Coronary artery (tissue), 2 donors: ENCODE measurements at places on chromosomes 12 and 14.

DNA sequence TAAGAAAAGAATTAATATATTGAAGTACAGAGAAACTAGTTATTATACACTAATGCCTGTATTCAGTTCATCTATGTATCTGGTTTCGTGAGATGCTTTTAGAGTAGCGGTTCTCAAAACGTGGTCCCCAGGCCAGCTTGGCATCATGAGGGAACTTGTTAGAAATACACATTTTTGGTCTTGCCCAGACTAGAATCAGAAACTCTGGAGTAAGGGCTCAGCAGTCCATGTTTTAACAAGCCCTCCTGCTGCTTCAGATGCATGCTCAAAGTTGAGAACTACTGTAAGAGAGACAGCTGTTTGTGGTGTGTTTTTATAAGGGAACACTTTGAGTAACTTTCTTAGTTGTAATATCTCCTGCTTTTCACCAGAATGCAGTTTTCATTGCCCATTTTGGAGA, 18.1 kb downstream of the GPATCH2L start:
- no peak for DNase-seq

DNA sequence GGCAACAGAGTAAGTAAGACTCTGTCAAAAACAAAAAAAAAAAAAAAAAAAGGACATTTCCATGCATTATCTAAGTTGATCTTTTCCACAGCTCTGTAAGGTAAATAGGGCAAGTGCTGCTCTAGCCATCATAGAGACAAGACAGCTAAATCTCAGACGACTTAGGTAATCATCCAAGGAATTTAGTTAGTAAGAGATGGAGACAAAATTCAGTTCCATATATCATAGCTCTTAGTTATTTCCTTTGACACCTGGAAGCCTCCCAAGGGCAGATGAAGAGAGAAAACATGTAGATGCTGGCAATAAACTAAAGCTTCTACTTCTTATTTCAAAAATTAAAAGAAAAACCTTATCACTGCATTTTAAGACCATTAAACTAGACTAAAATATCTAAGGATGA, 48.7 kb downstream of the ST8SIA1 start:
- no peak for DNase-seq

DNA sequence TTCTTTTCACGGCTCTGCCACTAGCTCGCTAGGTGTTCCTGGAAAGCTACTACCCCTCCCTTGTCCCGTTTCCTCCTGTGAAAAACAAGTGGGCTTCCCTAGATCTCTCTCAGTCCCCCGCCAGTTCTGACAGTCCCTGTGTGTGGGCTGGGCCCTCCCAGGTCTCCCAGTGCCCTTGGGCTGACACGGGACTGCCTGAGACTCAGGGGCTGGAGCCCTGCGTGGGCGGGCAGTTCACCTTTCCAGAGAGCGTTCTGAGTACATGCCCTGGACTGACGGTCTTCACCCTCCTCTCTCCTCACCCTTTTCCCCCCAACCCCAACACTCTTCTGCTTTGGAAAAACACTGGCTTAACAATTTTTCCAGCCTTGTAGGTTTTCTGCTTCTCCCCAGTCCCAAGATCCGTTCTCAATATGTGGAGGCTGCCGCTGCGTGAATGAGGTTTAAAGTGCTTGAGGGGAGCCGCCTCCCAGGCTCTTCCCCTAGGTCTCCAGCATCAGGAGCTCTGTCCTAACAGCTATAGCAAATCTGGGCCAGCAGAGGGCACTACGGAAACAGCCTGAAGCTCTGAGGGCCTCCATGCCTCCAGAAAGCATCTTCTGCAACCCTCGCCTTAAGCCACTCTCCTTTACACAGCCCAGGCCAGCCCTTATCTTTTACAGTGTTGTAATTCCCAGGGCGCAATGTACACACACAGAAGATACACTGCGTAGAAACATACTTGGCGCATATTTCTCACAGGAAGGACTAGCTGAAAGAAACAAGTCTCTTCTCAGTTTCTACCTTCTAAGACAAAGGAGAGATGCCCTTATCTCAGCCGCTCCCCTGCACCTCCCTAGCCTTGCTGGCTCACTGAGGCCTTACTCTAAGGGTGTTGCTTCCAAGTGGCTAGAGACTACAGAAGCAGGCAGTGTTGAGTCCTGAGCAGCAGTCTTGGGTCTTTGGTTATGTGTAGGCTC, 10.4 kb upstream of the DCD start:
- no peak for DNase-seq

- no peak for DNase-seq
Measured at GRCh38 chr12:124397399-124397679, 102.4 kb downstream of the RFLNA start.

GRCh38 chr12:68789144-68789878, 18.7 kb upstream of the MDM2 start:
- DNase-seq: no peak

DNA sequence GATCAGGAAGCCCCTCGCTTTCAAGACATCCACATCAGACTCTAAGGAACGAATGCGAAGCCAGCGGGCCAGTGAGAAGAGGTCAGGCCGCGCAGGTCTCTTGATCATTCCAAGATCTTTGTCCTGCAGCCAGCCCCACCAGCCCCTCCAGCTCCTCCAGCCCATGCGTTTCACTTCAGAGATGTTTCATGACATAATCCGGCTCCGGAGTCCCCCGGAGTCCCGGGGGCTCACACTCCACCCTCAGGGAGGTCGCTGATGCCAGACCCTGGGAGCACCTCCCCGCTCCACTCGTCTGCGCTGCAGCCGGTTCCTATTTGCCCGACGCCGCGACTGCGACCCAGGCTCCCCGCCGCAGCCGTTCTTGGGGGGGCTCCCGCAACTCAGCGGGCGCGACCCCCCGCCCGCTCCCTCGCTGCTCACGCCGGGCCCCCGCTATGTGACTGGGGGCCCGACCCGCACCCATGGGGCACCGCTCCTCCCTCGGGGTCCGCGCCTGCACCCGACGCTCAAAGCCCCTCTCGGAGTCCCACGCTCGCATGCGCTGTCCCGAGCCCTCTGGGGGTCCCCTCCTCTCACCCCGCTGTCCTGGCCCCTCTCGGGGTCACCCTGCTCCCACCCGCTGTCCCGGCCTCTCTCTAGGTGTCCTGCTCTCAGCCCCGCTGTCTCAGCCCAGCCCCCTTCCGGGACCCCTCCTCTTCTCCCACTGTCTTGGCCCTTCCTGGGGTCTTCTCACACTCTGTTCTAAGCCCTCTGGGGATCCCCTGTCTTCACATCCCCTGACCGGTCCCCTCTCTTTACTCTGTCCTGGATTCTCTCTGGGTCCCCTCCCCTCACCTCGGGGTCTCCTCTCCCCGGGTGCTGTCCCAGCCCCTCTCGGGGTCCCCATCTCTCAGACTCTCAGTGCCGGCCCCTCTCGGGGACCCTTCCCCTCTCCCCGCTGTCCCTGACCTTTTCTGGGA, 1.1 kb downstream of the TAOK3 start:
- no peak for DNase-seq

- DNase-seq: peak; percentile 60
Measured at GRCh38 chr14:100293497-100294212, 12.6 kb downstream of the SLC25A29 start.

GRCh38 chr14:102421411-102422057, 58.8 kb downstream of the TECPR2 start:
- no peak for DNase-seq

- DNase-seq: no peak
Measured at GRCh38 chr12:68915055-68915454, 17.9 kb downstream of the CPM start.
